ENCODE measurements at places on chromosomes 5 and 9.

GRCh38 chr9:76401176-76401575 is 7.0 kb upstream of the RFK start:
- no peak for DNase-seq

DNA sequence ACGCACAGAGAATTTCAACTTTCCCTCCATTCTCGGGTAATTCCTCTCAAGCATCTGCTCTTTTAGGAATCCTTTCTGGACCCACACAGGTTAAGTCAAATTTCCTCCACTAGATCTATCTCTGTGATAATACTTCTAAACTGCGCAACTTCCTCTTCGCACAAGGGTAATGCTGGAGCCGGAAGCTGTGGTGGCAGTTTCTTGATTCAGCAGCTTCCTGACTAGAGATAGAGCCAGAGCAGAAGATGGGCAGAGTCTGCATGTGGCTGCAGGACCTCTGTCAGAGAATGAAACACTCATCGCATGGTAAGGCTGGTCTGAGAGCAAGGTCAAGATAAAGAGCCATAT is 11.1 kb upstream of the CDC42SE2 start:
- no peak for DNase-seq

DNA sequence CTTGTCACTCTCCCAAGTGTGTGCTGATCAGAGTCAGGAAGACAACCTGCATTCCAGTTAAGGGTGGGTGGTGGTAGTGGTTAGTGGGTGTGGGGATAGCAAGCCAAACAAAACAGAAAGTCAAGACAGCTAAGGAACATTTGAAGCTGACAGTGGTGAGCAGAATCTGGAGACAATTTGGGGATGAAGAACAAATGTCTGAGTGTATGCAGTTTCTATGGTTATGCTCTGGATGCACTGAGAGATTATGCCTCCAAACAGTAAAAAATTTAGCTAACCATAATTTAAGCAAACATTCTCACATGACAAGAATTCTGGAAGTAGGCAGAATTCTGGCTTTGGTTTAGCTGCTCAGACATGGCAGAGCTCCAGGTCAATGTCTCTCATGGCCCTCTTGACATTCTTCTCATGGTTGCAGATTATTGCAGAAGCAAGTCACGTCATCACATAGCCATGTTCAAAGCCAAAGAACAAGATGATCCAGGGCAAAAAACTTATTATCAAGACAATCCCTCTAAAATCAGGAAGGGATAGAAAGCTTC is 148.7 kb downstream of the LURAP1L start:
- no peak for DNase-seq

DNA sequence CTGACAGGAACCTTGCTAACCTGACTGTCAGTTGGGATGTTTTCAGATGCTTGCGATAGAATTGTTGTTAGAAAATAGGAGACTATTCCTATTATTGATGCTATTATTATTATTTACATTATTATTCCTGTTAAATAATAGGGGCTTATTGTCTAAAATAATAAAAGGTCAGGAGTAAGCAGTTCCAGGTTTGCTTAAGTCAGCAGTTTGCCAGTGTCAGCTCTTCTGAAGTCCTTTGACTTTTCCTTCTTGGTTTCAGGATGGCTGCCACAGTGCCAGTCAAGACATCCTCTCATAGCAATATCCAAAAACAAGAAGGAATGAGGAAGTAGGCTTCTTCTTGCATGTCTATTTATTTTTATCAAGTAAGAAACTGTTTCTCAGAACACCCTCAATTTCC is 141.7 kb upstream of the MARCHF11 start:
- DNase-seq, result no peak

- DNase-seq, result no peak
Measured at GRCh38 chr5:143116814-143117213, 286.7 kb downstream of the NR3C1 start.

- DNase-seq, result no peak
Measured at GRCh38 chr5:28808967-28809810, 1770.8 kb upstream of the CDH9 start.

DNA sequence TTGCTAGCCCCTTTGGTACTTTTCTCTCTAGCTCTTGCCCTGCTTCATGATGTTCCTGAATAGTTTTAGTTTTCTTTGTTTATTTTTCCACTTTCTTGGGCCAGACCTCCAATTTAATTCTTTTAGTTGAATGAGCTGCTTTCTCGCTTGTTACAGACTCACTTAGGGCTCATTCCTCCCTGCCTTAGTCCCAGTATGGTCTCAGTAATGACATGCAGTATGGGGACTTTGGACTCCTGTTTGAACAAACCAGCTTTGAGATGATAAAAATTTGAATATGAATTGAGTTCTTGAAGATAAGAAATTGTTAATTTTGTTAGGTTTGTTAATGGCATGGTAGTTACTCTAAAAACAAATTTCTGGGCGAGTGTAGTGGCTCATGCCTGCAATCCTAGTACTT is 284.8 kb upstream of the DMRT1 start:
- DNase-seq, result no peak

GRCh38 chr9:2809692-2810419 is 34.0 kb downstream of the PUM3 start:
- DNase-seq, result no peak

DNA sequence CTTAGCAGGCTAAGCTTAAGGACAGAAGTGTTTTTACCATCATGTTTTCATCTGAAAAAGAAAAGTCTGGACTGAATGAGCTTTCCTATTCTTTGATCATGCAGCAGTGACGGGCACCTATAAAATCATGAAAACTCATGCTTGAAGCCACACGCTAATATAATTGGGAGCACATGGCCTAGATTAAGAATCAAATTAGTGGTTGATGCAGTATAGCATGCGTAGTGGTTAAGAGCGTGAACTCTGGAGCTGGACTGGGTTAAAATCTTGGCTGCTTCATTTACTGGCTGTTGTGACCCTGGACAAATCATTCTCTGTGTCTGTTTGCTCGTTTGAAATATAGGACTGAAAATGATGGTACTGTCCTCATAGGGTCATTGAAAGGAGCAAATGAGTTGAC is 49.9 kb upstream of the IL13 start:
- no peak for DNase-seq

DNA sequence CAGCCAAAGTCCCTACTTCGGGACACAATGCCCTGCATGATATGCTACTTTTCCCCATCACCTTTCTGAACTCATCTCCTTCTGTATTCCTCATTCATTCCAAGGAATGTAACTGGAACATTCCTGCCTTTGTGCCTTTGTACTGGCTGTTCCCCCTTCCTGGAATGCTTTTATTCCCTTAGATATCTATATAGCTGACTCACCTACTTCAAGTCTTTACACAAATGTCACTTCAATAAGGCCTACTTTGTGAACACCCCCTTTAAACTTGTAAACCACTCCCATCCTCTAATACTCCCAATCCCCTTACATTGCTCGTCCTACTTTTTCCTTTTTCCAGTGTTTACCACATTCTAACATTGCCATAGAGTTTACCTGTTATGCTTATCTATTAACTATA is 2.4 kb downstream of the NOL6 start:
- no peak for DNase-seq

All from foreskin melanocyte (primary cell).